ENCODE measurements at places on chromosomes 2 and 18.
A peak's percentile ranks its signal among the peaks of the same experiment; 100 is the strongest.

- no peak for DNase-seq
These were observed 139.9 kb upstream of the PID1 start for GRCh38 chr2:229410946-229411345.

- DNase-seq, result no peak
These were observed 83.5 kb downstream of the CRIM1 start for GRCh38 chr2:36439084-36439483.

- no peak for DNase-seq
These were observed 10.1 kb downstream of the COL4A4 start for GRCh38 chr2:227153758-227154486.

DNA sequence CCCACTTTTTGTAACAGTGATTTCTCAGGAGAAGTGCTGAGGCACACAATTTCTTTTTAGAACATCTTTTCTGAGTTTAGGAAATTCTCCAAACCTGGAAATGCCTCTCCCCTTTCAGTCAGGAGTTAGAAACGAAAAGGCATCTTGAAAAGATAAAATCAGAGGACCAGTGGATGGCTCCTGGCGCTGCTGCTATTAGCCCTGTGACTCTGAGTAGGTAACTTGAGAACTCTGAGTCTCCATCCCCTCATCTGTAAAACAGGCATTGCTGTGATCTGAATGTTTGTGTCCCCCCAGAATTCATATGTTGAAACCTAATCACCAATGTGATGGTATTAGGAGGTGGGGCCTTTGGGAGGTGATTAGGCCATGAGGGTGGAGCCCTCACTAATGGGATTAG, 50.2 kb downstream of the EHD3 start:
- DNase-seq, result no peak

DNA sequence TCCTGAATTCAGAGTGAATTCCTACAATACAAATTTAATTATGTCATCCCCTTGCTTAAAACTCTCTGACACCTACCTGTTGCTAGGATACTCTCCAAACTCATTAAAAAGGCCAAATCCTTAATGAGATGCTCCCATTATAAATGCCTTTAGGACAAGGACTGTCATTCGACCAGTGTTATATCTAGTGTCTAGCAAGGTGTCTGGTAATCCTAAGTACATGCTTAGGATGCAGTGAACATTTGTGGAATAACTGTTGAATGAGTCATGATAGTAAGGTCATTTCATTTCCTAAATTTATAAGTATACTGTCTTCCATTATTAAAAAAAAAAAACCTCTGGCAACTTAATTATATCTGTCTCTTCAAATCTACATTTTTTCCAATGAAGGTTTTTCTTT, 588.9 kb upstream of the NRXN1 start:
- DNase-seq, result no peak

- no peak for DNase-seq
These were observed 75.2 kb upstream of the CD28 start for GRCh38 chr2:203631068-203631757.

DNA sequence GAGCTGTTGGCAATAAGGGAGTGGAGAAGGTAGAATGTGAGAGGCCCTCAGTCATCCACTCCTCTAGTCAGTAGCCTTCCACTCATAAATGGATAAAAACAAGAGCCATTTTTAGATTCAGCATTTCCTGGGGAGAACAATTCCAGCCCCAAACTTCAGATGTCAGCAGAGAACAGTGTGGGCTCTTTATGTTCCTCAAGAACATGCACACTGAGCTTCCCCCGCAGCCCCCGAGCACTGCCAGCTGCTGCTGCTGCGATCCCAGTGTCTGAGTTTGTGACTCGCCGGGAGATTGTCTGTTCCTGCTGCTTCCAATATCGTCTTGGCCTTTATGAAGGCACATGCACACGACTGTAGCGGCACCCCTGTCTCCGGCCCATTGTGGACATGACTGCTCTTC, 143.7 kb upstream of the CTNNA2 start:
- DNase-seq, result no peak

DNA sequence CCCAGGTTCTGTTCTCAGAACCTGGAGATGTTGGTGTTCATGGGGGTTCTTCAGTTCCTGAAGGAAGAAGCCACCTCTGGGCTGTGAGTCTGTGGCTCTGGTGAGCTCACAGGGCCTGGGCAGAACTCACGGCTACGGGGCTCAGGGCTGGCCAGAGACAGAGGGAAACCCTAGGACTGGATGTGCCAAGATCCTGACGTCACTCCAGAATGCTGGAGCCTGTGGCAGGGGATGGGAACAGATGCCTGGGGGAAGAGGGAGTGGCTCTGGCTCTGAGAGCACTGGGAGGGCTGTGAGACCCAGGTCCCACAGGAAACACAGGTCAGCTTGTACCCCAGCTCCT, at the start of gene OTOF:
Gene OTOF, minus strand, starts transcription at position 214 of the 343 bp plus-strand sequence.
- no peak for DNase-seq

DNA sequence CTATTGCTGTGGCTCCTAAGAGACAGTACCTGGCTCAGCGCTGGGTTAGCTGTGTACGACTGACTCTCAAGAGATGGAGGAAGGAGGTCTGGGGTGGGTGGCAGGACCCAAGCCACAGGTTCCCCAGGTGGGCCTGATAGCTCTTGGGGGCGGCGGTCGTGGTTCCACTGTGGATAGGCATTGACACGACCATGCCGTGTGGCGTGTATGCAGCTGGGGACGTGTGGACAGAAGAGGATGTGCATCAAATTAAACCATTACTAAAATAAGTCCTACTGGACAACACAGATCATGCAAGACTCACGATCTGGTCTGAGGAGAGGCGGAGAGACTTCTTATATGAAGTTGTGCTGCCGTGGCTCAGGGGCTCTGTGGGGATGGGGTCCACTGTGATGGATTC, 78.1 kb downstream of the EMILIN2 start:
- no peak for DNase-seq

GRCh38 chr2:234649951-234650350, 153.1 kb upstream of the ARL4C start:
- DNase-seq, result no peak

DNA sequence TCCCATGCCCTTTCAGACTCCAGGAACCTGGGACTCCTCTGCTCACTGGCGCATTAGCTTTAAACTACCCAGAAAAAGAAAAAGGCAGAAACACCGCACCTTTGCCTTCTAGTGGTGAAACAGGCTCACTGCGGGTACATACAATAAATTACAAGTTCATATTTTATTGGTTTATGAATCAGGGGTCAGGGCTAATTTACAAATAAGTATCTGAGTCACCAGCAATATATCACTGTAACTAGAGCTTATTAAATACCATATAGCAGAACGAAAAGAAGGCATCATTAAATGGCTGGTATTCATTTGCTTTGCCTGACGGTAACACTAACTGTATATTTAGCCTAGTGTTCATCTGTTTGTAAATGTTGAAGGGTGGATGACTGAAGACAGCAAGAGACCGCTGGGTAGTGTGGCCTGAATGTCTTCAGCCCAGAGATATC, 26.9 kb upstream of the DTNB start:
- DNase-seq, result peak; percentile 37

DNA sequence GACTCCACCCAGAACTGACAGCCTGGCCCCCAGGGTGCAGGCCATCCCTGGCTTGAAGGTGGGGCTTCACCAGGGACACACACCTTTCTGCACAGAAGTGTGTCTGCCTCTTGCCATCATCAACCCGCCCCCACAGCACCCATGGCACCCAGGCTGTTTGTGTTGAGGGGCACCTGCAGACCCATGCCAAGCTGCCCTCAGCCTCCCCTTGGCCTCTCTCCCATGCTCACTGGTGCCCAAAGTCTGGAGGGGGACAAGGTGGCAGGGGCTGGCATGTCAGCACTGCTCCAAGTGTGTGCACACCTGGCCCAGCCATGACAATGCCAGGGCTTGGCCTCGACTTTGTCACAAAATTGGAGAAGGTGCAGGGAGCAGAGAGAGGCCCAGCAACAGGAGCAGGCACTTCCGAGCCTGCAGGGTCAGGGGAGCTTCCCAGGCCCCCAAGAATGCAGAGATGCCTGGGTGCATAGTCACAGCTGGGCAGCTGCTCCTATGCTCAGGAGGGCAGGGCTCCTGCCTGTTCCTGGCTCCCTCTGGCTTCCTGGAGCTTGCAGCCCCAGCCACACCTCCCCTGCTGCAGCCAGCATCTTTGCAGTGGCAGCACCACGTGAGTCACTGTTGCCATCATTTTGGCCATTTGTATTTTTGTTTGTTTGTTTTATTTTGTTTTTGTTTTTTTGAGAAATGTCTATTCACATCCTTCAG, 280.6 kb upstream of the UBE2E3 start:
- DNase-seq, result no peak

DNA sequence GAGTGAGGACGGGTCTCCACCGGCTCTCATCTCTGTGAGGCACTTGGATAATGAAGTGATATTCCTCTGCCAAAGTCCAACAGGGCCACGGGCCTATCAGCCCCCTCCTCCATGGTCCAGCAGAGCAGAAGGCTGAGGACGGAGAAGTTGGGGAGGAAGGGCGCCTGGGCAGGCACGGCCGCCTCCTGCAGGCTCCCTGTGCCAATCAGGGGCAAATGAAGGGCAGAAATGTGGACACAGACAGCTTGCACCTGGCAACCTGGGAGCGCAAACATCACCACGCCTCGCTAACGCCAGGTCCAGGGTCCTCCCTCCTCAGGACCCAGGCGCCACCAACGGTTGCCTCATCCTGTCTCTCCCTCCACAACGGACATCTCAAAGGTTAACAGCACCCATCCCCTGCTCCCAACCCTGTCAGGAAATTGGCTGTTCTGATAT, 24.3 kb downstream of the SMAD7 start:
- no peak for DNase-seq

GRCh38 chr2:27839022-27839618, 51.1 kb downstream of the RBKS start:
- no peak for DNase-seq

DNA sequence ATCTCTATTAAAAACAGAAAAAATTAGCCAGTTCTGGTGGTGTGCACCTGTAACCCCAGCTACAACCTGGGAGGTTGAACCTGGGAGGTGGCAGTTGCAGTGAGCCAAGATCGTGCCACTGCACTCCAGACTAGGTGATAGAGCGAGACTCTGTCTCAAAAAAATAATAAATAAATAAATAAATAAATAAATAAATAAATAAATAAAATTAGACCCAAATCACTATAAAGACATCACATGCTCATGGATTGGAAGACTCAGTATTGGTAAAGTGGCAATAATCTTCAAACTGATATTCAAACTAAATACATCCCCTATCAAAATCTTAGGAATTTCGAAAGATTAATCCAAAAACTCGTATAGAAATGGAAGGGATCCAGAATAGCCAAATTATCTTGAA, 15.5 kb upstream of the GALNT1 start:
- no peak for DNase-seq

GRCh38 chr2:43448822-43449110, 147.1 kb downstream of the THADA start:
- DNase-seq, result no peak

DNA sequence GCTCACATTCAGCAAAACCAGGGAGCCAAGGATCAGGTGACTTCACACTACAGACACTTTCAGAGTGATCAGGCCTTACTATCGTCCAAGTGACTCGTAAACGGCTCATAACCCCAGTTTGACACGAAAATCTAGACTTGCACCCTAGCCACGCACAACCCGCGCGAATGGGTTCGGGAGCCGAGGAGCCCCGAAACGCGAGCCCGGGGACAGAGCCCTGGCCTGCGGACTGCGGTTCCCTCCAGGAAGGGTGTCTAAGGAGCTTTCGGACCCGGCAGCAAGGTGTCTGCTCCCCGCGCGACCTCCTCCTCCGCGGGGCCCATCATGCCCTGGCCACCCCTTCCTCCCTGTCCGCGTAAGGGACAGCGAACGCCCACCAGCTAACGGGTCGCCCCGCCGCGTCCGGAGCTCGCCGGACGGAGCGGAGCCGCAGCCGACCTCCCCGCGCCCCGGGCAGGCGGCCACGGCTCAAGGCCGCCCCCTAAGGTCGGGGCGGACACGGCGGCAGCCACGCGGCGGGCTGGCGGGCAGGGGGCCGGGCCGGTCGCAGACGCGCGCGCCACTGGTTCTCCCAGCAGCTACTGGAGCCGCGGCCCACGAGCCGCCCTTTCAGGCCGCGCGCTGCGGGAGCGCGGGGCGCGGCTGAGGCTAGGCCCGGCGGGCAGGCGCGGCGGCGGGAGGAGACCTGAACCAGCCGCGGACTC, 575 bp downstream of the ATL2 start:
- peak; percentile 71 for DNase-seq

GRCh38 chr2:40457837-40458236, 5.9 kb upstream of the SLC8A1 start:
- DNase-seq, result no peak

GRCh38 chr18:64710105-64710861, 561.4 kb upstream of the LINC00305 start:
- no peak for DNase-seq

DNA sequence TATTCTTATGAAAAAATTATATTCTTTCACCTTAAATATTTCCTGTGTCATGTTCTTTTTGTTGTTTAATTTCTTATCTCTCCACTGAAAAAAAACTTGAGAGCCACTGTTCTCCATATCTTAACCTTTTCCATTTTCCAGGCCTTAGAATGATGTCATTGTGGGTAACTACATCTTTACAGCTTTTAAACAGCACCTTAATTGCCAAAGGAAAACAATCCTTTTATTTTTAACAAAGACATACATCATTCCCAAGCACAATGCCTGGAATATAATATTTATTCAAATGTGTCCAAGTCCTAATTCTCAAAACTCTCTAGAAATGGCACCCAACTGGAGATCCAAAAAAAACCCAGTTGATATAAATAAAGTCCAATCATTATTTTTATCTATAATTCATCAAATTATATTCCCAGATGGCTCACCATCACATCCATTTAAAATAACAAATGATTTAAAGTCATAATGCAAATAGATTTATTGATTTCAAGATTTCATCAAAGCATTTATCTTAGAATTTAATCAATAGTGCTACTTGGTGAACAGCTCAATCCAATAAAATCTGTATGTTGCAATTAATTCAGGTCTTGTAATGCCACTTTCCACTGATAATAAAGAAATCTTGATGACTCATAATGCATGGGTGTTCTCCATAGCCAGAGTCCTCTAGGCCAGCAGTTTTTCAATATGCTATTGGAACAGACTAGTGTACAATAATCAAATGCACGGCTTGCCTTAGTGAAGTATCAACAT, 107.1 kb upstream of the MAPRE2 start:
- DNase-seq, result no peak

GRCh38 chr2:58895857-58896256, 654.7 kb upstream of the FANCL start:
- no peak for DNase-seq

GRCh38 chr2:15579641-15580040, 12.0 kb upstream of the DDX1 start:
- DNase-seq, result no peak

Measured in GM12891 (cell line).